HuH-7 (cell line): ENCODE measurements at places on chromosomes 7 and 10.
A peak's percentile ranks its signal among the peaks of the same experiment; 100 is the strongest.

DNA sequence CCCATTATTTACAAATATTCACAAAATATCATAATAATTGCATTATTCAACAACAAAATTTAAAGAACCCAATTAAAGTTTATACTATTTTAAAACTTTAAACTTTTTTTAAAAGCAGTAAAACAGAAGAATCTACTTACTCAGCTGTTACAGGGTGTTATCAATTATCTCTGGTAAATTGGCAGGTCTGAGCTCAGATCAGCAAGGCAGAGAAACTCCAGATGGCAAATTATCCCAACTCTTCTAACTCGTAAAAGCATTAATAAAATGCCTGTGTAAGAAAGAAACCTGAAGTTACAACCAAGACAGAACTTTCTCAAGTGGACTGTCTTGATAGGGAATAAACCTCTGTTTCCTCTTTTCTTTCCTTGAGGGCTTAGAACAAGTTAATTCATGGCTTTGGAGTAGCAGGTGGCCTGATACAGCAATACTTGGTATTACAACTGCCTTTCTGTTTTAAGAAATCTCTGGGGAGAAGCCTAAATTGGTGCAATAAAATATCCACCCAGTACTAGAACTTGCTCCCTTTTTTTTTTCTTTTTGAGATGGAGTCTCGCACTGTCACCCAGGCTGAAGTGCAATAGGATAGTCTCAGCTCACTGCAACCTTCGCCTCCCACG lies 275.3 kb upstream of the MKLN1 start:
- no peak for DNase-seq

- DNase-seq: no peak
Observed at GRCh38 chr7:77837966-77838365, 39.4 kb downstream of the PHTF2 start.

DNA sequence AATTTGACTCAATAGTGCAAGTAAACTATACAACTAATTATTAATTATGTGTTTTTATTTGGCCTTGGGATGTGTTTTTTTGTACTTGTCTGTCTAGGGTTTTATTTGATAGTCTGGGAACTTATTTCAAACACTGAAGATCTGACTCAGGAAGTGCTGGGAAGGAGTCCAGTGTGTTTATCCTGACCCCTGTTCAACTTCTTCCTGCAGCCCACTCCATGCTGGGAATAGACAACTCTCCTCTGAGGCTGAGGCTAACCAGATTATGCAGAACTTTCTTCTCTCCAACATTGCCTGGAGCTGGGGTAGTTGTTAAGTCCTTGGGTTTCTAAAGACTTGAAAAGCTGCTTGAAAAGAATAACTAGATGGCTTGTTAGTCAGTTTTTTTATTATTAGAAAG lies 6.9 kb downstream of the CISD1 start:
- no peak for DNase-seq

- DNase-seq: no peak
Observed at GRCh38 chr10:95832216-95833041, 75.3 kb upstream of the CC2D2B start.

GRCh38 chr7:88321694-88322093 lies 15.0 kb upstream of the STEAP4 start:
- DNase-seq: no peak

DNA sequence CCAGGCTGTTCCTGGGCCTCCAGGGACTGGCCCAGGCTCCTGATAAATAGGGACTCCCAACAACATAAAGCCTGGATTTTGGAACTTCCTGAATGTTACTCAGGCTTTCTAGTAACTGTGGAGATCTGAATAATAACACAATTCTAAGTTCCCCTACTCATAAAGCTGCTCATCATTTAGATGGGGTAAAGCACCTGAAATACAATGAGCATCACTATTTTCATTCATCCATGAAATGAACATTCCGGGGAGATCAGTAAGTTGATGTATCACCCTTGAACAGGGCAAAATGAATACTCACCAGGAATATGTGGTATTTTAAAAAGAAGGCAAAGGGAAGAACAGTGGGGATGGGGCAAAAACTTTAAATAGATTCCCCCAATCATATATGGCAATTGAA lies 48.3 kb upstream of the ATRNL1 start:
- no peak for DNase-seq

GRCh38 chr10:14008740-14009080 lies 322.0 kb downstream of the FRMD4A start:
- no peak for DNase-seq

DNA sequence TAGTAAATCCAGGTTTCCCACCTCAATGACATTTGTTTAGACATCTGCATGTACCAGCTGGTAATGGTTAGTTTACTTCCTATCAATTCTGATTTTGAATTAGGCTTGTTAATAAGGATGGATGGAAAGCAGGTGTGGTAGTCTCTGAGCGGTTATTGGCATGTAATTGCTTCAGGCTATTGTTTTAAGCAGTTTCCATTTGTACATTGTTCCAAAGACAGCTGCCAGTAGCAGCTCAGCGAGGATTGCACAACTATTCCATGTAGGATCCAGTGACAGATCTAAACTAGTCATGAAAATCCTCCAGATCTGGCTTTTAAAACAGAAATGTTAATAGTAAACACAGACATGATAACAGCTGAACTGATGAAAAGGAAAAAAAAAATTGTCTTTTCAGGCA lies 436.0 kb upstream of the ADARB2 start:
- DNase-seq: no peak

- no peak for DNase-seq
Observed at GRCh38 chr10:44399659-44400451, 15.0 kb upstream of the CXCL12 start.

- DNase-seq: no peak
Observed at GRCh38 chr7:117808910-117809705, 64.1 kb downstream of the CTTNBP2 start.

DNA sequence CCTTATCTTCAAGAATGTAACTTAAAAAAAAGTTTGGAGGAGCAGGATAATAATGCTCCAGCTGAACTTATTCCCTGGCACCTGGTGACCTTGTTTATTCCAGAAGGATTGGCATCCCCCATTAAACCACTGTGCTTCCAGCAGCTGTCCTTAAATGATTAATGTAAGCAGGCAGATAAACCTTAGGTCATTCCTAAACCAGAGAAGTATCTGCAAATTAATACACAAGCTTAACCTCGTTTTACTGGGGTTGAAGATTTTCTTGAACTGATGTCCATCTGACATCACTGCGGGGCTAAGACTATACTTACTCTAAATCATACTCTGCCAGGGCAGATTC lies 116.1 kb upstream of the PALS2 start:
- DNase-seq: no peak

DNA sequence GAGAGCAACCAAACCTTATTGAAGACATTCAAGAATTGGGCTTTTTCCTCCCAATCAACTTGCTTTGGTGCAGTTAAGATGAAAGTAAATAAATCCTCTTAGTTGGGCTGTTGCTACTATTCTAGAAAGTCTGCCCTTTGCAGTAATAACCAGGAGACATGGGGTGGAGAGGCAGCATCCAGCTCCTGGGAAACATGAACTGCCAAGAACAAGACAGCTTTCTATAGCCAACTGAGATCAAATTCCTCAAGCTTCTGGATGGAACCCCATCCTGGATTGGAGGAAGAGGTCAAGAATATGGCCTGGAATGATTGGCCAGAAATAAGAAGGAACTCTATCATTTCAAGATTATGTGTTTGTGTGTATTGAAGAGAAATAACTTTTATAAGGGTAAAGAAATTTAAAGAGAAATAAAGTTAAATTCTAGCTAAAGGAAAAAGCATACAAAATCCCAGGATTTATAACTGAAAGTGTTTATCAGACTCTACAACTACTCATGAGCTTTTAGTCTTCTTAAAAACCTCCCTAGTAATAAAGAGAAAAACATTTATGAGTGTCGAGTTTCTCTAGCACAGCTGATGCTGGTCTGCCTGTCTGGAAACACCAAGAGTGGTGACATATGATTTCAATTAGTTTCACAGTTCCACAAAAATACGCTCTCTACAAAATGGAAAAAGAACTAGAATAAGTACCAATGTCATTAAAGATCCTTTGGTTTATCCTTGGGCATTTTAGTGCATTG lies 70.1 kb upstream of the COL1A2 start:
- no peak for DNase-seq

DNA sequence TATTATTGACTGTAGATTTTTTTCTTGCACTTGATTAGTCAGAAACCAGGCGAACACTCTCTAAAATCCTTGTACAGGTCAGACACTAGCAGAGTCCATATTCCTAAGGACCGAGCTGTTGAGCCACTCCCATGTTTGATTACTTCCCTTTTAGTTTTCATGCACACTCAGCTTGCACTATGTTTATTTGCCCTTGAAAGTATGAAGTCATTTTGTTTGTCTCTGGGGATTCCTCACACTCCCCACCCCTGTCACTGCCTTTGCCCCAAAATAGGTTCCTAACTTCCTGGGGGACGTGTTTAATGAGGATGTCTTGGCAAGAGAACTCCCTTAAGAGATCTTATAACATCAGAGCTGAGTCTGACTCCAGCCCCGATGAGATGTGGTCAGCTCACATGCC lies 182.1 kb downstream of the EVX1 start:
- DNase-seq: no peak

GRCh38 chr10:73253225-73253555 lies 746 bp upstream of the MRPS16 start:
- peak; percentile 19 for DNase-seq

- DNase-seq: no peak
Observed at GRCh38 chr10:16909961-16910792, 93.0 kb upstream of the RSU1 start.

GRCh38 chr10:133104963-133105640 lies 17.4 kb downstream of the ADGRA1 start:
- no peak for DNase-seq

- DNase-seq: no peak
Observed at GRCh38 chr7:38465956-38466355, 165.2 kb downstream of the AMPH start.

GRCh38 chr10:132264306-132264950 lies 43.3 kb downstream of the STK32C start:
- no peak for DNase-seq

DNA sequence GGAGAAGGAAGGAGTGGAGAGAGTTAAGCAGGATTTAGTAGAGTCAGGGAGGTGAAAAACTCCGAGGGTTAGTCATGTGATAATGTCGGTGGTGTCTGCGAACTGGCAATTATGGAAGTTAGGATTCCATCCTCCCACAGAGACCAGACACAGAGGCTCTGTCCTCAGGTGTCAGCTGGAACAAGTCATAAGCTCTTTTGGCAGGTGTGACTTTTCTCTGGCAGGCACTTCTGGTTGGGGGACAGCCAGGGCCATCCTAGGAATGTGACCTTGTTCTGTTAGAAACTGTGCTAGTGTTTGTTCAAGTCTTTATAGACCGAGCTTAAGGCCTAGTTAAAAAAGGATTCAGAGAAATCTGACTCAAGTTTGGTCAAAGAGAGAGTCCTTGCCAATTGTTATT lies 371.0 kb downstream of the DPP6 start:
- DNase-seq: no peak

- no peak for DNase-seq
Observed at GRCh38 chr10:118970770-118971169, 58.7 kb upstream of the NANOS1 start.

DNA sequence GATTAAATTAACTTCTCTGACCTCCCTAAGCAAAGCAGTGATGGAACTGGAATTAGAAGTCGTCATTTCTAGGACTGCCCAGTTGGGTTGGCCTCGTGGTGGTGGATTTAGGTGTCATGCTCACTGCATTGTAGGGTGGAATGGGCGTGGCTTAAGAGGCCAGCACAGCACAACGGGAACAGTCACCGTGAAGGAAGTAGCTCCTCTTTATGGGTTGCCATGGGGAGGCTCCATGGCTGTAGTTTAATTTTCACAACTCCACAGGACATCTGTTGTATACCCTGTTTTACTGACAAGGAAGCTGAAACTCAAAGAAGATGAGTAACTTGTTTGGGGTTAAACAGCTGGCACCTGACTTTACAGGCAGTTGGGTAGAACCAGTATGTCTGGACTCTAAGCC lies 208.3 kb downstream of the CELF2 start:
- DNase-seq: no peak

- DNase-seq: no peak
Observed at GRCh38 chr7:29734246-29734731, 72.0 kb upstream of the WIPF3 start.

GRCh38 chr10:112637901-112638300 lies 190.9 kb downstream of the VTI1A start:
- DNase-seq: no peak

DNA sequence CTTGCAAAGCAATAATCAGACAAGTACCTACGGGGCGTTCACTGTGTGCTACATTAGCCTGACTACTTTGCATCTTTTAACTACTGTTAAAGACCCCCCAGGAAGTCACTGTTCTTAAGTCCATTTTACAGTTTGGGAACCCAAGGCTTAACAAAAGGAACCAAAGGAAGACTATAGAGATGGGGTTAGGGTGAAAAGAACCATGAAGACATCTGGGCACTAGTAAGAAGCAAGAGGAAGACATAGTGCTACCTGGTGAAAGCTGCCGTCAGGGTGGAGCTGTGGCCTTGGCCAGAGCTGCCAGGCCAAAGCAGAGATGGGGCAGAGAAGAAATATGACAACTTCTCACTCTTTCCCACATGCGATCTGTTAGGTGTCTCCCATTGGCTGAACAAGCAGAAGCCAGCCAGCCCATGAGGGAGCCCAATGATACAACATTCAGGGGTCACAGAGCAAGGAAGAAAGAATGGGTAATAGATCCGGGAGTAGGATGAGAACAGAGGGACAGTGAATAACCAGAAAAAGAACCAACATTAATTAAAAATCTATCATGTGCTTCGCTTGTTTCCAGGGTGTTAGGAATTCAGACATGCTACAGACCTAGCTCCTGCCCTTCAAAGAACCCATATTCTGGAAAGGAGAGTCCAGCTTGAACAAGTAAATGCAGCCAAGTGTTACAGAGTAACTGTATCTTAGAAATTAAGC lies 85.4 kb downstream of the ARID5B start:
- no peak for DNase-seq

GRCh38 chr7:143263266-143264195 lies at the start of gene GSTK1:
GSTK1 (plus strand) TSS chr7:143263441; CDS start chr7:143263514, 73 bp downstream.
- peak; percentile 83 for DNase-seq

GRCh38 chr10:93992400-93993030 lies 1.2 kb upstream of the PLCE1 start:
- no peak for DNase-seq

- no peak for DNase-seq
Observed at GRCh38 chr10:89861584-89862301, 160.4 kb downstream of the KIF20B start.

DNA sequence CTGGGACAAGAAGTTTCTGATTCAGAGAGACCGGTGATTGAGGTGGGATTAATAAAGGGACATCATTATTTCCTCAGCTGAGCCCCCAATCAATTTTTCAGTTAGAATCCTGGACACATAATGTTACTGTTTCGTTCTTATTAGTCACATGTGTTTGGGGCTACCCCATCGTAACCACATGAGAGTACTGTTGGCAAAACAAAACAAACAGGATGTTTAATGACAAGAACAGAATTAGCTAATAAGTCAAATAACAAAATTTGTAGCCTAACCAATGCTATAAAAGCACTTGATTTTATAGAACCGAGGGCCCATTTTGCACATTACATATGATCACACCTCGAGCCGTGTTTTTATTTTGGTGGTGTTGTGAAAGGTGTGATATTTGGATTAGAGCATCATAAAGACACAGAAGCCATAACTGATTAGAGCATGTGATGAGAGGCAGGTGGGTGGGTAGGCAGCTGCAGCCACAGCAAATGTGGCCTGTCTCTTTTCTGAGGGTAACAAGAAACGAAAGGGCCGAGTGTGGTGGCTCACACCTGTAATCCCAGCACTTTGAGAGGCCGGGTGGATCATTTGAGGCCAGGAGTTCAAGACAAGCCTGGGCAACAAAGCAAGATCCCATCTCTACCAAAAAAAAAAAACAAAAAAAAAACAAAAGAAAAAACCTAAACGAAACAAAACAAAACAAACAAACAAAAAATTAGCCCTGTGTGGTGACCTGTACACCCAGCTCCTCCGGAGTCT lies 1.8 kb upstream of the VWC2 start:
- DNase-seq: no peak

GRCh38 chr7:73742753-73743641 lies 4.4 kb upstream of the ABHD11 start:
- peak; percentile 80 for DNase-seq
